ENCODE measurements at places on chromosomes 7 and 10.
A peak's percentile ranks its signal among the peaks of the same experiment; 100 is the strongest.

GRCh38 chr7:27147199-27148030 is at the start of gene HOXA6:
Gene HOXA6, minus strand, starts transcription at chr7:27147774. Its CDS starts 25 bp downstream, at chr7:27147749.
- no peak for DNase-seq

GRCh38 chr7:34130558-34131295 is 225.4 kb downstream of the BMPER start:
- DNase-seq = no peak

DNA sequence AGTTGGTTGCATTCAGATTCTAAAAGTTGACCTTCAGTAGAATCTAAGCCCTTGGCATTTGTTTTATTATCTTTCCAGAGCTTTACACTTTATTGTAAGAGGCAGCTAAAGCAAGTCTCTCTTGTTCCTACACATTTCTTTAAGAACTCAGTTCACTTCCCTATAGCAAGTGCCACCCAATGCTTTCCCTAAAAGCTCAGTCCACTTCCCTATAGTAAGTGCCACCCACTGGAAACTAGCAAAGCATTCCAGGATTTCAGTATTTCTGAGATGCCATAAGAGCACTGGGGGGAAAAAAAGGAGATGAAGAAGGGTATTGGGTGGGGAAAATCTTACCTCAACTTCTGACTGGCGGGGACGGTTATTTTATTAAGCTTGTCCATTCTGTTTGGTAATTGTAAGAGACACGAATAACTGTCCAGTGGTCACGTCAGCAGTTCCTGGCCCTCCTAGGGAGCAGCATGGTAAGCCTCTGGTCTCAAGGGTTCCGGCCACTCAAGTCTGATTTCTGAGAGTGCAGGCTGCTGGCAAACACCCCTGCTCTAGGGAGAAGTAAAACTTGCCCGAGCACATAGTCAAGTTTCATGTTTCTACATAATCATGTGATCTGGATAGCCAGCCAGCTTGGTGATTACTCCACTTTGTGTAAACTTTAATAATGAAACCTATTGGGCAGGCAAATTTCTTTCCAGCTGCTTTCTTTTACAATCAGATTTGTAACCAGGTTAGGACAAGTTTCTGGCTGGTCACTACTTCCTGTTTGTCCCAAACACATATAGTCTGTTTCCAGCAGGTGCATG is at the start of gene BLNK:
Gene BLNK (minus strand): TSS at position 554 of the 800 bp plus-strand sequence. CDS start 171 bp downstream, at position 383.
- no peak for DNase-seq

DNA sequence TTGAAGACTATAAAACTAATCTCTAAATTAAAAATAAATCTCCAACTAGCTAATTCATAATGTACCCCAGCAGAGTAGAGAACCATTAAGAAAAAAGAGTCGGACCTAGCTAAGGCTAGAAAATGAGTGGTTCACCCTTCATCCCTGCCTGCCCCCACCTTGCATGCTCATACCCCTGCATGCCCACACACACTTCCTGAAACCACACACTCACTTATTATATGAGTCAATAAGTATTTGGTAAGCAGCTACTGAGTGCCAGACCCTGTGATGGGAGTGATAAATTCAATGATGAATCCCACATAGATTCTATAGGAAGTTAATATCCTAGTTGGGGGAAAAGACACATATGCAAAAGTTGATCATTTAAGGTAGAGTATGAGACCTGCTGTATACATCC is 152.9 kb upstream of the INHBA start:
- no peak for DNase-seq

- peak; percentile 83 for DNase-seq
Observed at GRCh38 chr7:94129443-94130140, 125.4 kb upstream of the BET1 start.

- DNase-seq = peak; percentile 97
Observed at GRCh38 chr7:22718200-22718711, 8.7 kb upstream of the IL6 start.

DNA sequence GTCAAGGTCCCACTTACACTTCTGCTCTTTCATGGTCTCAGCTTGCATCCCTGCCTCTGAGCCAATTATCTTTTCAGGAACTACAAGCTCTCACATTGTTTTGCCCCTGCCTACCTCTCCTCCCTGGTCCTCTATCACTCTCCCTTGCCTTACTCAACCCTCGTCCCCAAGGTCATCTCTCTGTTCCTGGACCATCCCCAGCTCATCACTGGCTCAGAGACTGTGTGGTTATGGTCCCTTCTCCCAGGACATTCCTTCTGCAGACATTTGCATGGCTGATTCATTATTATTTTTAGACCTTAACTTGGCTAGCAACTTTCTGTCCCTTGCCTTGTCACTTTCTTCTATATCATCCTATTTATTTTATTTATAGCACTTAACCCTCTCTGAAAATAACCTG is 17.8 kb upstream of the GPAM start:
- no peak for DNase-seq

GRCh38 chr7:30027065-30027456 is 559 bp upstream of the FKBP14 start:
- DNase-seq = peak; percentile 44

DNA sequence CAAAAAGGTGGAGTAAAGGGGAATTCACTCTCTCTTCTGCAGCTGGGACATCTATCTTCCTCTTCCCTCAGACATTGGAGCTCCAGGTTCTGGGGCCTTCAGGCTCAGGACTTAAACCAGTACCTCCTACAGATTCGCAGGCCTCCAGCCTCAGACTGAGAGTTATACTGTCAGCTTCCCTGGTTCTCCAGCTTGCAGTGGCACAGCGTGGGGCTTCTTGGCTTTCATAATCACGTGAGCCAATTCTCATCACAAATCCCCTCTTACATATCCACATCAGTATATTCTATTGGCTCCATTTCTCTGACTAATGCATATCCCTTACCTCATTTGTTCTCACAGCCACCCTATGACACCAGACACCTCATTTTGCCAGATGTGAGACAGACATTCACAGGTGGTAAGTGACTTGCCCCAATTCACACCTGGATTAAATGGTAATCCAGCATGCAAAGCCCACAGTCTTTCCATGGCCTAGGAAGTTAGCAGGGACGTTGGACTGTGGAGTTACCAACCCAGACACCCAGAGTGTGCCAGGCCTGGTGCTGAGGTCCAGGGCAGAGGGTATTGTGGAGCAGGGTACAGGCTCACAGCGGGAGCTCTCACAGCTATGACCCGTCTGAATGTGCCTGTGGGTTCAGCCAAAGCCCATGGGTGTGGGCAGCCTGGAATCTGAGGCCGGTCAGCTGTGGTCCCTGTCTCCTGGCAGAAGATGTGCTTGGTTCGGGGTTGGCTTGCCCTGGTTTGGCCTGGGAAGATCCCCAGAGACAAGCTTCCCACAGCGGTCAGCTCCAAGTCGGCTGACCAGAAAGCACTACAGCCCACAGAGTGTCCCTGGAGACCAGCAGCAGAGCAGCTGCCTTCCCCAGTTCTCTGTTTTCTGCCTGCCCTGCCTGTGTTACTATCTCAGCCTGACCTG is 18.4 kb upstream of the ZCCHC24 start:
- peak; percentile 70 for DNase-seq
